Putamen (tissue), 1 donor: ENCODE measurements at places on chromosomes 1 and 21.

GRCh38 chr1:21863981-21864380 is 51.9 kb downstream of the LDLRAD2 start:
- DNase-seq, result no peak

DNA sequence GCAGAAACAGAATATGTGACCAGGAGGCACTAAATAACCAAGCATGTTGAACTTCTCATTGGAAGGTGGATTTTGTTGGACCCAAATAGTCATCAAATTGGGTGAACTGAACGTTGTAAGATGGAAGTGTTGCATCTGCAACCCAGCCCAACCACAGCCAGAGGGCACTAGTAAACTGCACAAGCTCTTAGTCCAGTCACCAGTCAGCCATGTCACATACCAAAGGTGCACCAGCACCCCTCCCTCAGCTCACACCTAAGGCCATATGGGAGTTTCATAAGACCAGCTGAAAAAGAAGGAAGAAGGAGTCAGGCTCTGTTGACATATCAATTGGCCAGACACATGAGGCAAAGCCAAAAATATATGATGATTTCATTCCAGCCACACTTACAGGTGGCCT is 481.7 kb upstream of the NR5A2 start:
- DNase-seq, result no peak

GRCh38 chr1:243364330-243364729 is 108.5 kb downstream of the SDCCAG8 start:
- no peak for DNase-seq

DNA sequence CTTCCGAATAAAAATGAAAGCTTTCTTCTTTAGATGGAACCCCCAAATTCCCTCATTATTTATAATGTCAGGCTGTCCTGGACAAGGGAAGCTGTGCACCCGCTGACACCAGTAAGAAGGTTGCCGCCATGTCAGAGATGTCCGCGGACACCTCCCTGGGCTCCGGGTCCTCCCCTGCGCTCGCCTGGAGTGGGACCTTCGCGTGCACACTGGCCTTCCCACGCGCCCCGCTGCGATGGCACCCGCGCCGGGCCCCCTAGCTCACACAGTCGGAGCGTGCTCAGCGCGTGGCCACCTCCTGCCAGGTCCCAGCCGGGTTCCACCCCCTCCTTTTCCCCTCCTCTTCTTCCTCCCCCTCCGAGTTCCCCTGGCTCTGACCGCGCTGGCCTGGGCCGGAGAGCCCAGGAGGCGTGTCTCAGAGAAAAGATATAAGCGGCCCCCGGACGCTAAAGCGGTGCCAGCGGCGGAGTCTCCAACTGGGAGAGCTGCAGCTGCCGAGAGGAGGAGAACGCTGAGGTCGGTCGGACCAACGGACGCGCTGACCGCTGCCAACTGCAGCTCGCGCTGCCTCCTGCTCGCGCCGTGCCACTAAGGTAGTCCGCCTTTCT is at the start of gene G0S2:
TSS of gene G0S2 (plus strand) at position 456 of the 608 bp plus-strand sequence. CDS start 273 bp downstream, outside the sequence.
- DNase-seq, result no peak

- no peak for DNase-seq
Observed at GRCh38 chr1:2376931-2377672, 14.3 kb downstream of the MORN1 start.

- DNase-seq, result no peak
Observed at GRCh38 chr1:215358356-215358755, 208.7 kb upstream of the KCTD3 start.

DNA sequence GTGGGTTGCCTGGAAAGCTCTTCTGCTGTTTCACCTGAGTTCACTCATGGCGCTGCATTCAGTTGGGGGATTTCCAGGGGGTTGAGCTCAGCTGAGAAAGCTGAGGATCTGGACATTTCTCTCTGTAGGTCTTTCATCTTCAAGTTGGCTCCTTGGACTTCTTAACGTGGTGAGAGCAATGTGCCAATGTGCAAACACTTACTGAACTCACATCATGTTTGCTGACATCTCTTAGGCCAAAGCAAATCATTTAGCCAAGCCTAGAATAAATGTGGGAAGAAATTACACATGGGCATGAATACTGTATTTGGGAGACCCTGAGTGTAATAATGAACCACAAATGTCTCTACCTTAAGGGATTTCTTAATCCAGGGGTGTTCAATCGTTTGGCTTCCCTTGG is 42.7 kb upstream of the SLC22A15 start:
- no peak for DNase-seq

GRCh38 chr1:232473324-232473723 is 156.6 kb downstream of the SIPA1L2 start:
- no peak for DNase-seq

- DNase-seq, result no peak
Observed at GRCh38 chr1:194515916-194516315, 1329.5 kb upstream of the B3GALT2 start.

GRCh38 chr1:219876798-219877209 is 51.6 kb downstream of the SLC30A10 start:
- no peak for DNase-seq

GRCh38 chr1:235329139-235329902 is 951 bp downstream of the GGPS1 start:
- no peak for DNase-seq

GRCh38 chr1:44275991-44276405 is 62.7 kb downstream of the DMAP1 start:
- DNase-seq, result no peak

- DNase-seq, result no peak
Observed at GRCh38 chr1:236663934-236664333, 22.4 kb upstream of the ACTN2 start.

DNA sequence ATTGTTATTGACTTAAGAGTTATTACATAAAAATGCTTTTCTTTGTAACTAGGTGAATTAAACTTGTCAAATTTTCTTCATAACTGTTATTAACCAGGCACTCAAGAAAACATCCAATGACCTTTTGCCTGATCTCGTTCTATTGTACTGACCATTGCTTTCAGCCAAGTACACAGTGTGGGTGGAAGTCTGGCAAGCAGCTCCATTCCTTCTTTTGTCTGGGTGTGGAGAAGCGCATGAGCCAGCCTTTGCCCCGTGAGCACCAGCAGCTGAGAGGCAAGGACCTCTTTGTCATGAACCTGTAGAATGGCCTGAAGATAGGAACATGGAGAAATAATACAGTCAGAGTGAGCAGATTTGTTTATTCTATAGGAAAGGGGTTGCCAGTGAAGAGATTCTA is 57.5 kb downstream of the IARS2 start:
- DNase-seq, result no peak

GRCh38 chr1:228035844-228036243 is 29.0 kb downstream of the WNT3A start:
- no peak for DNase-seq

DNA sequence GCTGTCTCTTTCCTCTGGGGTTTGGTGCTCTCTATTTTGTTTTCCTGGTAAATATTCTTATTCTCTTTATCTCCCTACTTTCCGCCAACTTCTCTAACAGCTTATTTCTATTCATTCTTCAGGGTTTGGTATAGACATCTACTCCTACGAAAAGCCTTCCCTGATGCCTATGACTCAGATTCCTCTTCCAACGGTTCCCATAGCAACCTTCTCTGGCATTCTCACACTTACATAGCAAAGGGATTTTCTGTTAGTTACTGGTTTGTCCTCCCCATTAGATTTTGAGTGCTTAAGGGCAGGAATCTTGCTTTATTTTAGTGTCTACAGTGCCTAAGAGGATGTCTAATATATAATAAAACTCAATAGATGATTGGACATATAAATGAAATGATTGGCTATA is 407.6 kb upstream of the DEPDC1 start:
- DNase-seq, result peak; percentile 77

DNA sequence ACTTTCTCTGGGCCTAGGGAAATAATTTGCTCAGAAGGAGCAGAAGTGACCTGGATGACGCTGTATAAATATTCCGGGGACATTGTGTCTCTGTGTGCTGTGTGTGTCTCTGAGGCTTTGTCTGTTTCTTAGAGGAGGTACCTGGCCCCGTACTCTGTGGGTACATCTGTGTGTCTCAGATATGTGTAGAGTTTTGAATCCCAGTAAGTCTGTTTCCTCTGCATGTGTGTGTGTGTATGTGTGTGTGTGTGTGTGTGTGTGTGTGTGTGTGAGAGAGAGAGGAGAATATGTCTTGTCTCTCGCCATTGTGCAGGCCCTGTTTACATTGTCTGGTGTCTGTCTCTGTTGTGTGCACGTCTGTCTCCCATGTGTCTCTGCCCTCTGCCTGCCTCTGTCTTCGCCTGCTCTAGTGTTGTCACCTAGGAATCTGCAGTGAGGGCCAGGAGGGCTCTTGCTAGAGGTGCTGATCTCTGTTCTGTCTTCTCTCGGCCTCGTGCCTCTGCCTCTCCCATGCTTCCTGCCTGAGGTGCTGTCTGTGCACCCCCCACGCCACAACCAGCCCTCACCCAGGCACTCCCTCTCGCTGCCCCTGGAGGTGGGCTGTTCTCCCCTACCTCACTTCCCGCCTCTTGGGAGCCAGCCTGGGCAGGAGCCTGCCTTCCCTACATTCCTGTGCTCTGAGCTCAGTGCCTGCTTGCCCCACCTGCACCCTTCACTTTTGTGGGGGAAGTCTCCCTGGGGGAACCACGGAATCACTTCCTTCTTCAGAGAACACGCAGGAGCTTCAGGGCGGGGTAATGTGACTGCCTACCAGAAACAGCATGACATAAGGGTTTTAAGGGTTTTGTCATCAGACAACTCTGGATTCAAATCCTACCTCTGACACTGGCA is 5.9 kb downstream of the MAP7D1 start:
- peak; percentile 67 for DNase-seq

- no peak for DNase-seq
Observed at GRCh38 chr1:5220821-5221220, 566.4 kb downstream of the AJAP1 start.

GRCh38 chr1:151492120-151492519 is 19.1 kb upstream of the CGN start:
- no peak for DNase-seq

DNA sequence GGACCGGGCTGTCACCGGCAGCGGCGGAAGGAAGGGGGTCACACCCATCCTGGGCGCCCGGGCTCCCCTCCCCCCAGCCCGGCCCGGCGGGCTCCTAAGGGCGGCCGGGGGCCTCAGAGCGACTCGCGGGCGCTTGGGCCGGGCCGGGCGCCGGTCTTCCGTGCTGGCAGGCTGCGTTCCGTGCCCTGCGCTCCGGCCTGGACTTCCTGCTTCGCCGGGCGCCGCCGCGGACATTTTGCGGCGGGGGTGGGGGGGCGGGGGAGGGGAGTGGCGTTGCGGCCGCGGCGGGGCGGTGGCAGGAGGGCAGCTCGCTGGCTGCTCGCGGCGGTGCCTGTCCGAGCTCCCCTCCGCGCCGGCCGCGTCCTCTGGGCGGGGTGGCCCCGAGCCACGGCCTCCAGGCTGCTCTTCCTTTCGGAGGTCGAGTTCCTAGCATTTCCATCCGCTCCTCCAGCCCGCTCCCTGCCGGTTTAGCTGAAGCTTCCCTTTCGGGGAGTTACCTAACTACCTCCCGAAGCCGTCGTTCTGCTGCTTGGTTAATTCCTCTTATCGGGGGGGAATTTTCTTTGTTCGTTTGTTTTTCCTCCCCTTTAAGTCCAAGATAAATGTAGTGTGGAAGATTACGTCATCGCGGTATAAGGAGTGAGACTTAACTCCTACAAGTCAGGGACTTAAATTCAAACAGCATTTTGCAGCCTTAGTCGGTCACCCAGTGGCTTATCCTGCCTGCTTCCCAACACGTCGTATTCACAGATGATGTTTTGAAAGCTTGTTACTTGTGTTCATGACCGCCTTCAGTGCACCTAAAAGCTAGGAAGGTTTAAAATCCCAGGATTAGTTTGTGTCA is 730 bp downstream of the CDC42 start:
- peak; percentile 59 for DNase-seq

DNA sequence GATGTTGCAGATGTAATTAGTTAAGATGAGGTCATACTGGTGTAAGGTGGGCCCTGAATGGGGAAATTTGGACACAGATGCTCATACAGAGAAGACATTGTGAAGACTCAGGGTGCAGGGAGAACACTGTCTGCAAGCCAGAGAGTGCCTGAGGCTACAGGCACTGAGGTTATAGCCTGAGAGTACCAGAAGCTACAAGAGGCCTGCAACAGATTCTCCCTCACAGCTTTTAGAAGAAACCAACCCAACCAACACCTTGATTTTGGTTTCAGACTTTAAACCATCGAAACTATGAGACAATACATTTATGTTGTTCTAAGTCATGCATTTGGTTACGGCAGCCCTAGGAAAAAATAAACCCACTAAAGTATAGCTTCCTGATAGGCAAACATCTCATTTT is 321.7 kb upstream of the USP25 start:
- DNase-seq, result no peak

- no peak for DNase-seq
Observed at GRCh38 chr1:116243333-116244054, 129.6 kb upstream of the ATP1A1 start.

DNA sequence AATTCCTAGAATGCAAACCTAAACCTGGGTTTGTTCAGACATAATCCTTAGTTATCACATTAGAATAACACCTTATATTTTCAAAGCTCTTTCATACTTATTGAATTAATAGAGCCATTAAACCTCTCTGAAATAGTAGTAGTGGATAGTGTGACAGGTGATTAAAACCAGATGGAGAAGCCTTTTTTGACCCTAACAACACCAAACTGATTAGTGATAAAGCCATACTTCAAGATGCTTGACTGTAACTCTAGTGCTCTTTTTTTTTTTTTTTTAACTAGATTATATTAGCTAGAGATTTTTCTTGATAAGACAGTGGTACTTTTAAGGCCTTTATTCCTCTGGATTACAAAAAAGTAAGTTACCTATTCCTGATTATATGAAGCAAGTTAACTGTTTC is 190.1 kb downstream of the ST6GALNAC3 start:
- no peak for DNase-seq

- no peak for DNase-seq
Observed at GRCh38 chr1:156106624-156107488, 7.7 kb upstream of the LMNA start.

- no peak for DNase-seq
Observed at GRCh38 chr1:86345042-86345441, 51.1 kb downstream of the ODF2L start.

GRCh38 chr1:52523376-52523775 is 29.5 kb downstream of the TUT4 start:
- DNase-seq, result no peak

DNA sequence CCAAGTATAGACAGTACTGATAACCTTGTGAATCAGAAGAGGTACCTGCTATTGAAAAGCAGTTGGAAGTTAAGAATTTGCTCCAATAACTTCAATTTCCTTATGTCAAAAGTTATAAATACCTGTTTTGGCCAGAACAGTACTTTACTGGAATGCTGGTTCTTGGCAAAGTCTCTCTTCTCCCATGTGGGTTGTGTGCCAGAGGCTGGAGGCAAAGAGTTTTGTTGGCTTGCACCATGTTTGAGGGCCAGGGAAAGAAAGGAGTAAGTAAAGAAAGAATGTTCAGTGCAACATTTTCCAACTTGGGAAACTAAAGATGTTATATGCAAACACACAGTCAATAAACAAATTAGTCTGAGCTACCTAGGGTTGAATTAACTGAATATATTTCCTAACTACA is 67.0 kb upstream of the DYNLT5 start:
- DNase-seq, result no peak

GRCh38 chr1:12433323-12434053 is 184.5 kb downstream of the DHRS3 start:
- DNase-seq, result no peak

DNA sequence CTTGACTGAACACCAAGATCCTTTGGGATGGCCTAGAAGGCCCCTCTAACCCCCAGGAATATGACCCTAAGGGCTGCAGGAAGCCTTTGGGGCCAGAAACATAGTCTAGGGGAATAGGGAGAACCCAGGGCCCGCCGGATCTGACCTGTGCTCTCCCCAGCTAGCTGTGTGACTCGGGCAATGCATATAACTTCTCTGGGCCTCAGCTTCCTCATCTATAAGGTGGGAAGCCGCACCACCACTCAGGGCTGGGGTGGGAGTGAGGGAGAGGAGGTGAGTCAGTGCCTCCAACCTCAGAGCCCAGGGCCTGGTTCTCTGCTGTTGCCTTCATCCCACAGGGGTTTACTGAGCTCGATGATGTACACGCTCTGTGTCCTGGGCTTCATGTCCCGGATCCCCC is 434.4 kb downstream of the PTPRU start:
- DNase-seq, result no peak
